ENCODE measurements at places on chromosomes 11 and 22.

DNA sequence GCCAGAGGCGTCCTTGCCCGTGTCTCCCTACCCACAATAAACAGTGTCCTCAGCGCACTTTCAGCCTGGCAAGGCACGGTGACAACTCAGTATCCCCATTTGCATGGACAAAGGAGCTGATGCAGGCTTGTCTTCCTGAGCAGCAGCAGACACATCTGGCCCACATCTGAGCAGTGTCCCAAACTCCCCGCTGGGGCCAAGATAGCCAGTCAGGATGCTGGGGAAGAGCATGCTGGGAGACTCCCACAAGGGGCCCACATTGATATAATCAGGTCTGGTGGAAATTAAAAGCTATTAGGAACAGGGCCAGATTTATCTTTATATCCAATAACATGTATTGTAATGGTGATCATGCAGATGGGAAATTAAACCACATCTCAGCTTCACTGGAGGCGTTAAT, 24.7 kb downstream of the DSCAML1 start:
- DNase-seq: no peak

DNA sequence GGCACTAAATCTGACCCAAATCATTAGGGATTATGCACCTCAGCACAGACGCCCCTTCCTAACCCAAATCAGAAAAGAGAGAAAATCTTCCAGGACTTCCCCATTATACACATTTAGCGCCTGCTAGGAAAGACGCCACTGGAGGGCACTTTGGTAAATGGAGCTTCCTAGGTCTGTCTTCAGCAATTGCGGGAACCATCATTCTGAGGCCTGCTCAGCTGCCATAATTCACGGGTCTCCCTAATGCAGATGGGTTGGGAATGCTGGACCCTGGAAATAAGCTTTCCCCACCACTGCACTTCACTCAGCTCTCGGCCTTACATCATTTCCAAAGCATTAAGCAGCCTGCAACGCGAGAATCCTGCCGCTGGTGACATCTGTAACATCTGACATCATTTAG, 86.2 kb upstream of the OPCML start:
- no peak for DNase-seq

DNA sequence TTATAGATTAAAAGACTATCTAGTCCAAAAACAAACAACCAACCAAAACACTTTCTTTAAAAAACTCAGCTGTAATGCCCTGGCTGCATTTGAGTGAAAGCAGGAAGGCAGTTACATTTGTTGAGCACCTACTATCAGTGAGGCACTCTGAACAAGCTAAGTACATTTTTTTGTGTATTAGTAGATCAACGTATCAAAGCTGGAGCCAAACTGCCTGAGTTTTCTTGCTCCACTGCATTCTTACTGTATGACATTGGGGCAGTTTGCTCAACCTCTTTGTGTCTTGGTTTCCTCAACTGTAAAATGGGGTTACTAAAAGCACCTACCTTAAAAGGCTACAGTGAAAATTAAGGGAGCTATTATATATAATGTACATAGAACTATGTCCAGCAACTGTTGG, 22.0 kb downstream of the COA4 start:
- no peak for DNase-seq

GRCh38 chr22:40533712-40534378, 102.7 kb downstream of the MRTFA start:
- no peak for DNase-seq

DNA sequence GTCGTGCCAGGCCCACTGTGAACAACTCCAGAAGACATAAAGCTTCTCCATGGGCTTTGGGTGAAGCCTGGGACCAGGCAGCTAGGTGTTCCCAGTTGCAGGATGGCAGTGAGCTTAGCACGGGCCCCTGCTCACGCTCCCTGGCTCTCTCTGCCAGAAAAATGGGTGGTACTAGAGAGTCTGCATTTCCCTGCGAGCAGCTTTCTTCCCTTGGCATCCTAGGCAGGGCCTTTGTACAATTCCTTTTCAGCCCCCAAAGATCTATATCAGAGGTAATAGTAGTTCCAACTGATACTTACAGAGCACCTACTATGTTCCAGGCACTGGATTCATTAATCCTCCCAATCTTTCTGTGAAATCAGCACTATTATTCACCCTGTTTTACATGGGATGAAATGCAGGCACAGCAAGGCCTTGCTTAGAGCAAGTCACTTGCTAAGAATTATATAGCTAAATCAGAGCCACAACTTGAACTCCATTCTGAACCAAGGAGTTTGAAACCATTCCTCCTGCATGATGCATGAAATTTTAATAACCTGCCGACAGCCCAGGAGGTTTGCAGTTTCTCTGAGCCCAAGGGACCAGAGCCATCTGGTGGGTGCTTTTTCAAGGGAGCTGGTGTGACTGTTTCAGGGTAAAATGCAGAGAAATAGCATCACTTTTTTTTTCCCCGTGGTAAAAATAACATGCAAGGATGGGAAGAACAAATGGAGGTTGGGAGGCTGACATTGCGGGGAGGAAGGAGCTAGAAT, 22.7 kb downstream of the NAV2 start:
- DNase-seq: no peak

GRCh38 chr22:22060200-22061084, 77.9 kb upstream of the TOP3B start:
- no peak for DNase-seq

- DNase-seq: no peak
Observed at GRCh38 chr11:37557990-37558389, 960.0 kb upstream of the RAG2 start.

DNA sequence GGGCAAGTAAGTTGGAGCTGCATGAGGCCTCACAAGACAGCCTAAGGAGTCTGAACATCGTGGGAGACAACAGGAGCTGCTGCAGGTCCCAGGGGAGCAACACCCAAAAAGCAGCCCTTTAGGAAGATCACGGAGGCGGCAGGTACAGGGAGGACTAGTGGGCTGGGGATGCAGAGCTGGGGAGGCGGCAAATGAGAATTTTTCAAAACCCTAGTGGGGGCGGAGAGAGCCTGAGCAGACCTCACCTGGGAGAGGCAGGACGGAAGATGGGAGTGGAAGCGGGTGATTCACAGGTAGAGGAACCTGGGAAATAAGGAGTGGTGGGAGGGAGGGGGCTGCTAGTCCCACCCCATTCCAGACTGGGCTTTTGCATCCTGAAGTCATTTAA, 42.1 kb downstream of the DKK3 start:
- no peak for DNase-seq

DNA sequence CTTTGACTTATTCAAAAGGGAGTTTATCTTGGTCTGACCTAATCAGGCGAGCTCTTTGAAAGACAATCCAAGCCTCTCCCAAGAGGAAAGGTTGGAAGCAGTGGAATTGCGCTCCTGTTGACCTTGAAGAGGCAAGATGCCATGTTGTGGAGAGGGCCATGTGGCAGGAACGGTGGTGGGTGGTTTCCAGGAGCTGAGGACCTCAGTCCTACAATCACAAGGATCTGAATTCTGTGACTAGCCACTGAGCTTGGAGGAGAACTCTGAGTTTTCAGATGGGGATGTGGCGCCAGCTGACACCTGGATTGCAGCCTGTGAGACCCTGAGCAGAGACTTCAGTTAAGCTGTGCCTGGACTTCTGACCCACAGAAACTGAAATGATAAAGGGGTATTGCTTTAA, 6.0 kb upstream of the CBX6 start:
- no peak for DNase-seq

GRCh38 chr11:134358856-134359490, 27.2 kb downstream of the GLB1L2 start:
- no peak for DNase-seq

GRCh38 chr22:37970864-37971263, 13.5 kb downstream of the SOX10 start:
- no peak for DNase-seq

DNA sequence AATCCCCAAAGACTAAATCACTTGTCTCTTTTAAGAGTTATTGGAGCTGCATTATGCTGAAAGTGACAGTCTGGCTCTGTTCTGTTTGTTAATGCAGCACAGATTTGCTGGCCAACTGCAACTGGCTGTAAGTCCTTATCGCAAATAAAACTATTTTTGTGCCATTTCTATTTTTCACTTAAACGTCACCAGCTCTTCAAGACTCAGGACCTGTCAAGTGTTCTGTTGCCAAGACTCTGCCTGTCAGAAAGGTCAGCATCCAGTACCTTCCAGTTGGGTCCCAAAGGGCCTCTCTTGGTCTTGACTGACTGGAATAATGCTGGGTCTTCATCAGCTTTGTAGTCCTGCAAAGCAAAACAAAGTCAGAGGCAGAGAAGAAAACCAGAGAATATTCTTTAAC, 45.6 kb downstream of the PITPNB start:
- DNase-seq: no peak

DNA sequence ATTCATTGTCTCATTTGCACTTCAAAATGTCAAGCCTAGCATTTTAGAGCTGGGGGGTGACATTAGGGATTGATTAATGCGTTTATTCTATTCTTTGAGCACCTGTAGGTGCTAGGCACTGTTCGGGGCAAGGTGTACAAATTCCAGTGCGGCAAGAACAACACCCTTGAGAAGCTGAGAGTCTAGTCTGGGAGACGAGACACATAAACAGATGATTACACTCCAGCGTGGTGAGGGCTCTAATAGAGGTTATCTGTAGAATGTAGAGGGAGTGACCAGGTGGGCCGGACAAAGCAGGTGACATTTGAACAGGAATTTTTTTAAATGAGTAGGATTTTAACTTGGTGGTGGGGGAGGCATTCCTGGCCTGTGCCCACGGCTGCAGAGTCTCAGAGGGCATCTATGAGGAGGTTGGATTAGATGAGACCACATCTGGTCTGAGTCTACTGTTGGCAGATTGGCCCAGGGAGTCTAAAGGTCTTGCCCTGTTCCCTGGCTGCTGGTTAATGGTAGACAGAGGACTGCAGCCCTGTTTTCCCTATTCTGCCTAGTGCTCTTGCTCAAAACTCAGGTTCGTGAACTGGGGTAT, 970 bp downstream of the CAT start:
- no peak for DNase-seq

DNA sequence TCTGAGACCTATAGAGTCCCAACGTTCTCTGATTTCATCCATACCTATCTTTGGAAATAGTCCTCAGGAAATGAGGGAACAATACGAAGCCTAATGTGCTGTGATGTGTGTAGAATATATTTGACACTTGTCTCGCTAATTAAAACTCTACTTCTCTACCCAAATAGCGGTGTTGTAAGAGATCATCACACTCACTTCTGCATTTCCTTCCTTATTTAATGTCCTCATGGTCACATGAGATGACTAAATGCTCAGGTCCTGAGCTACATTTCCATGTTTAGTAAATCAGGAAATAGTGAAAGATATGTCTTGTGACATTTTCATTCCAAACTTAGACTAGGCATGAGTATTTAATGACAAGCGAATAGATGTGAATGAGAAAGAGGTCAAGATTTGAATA, 112.3 kb downstream of the MAML2 start:
- no peak for DNase-seq

GRCh38 chr11:34719303-34719848, 98.5 kb downstream of the EHF start:
- no peak for DNase-seq

GRCh38 chr22:29325785-29326315, 10.4 kb upstream of the RASL10A start:
- DNase-seq: no peak

- peak; percentile 23 for DNase-seq
Observed at GRCh38 chr11:79276736-79277325, 164.0 kb downstream of the TENM4 start.

- no peak for DNase-seq
Observed at GRCh38 chr11:102014756-102015155, 32.5 kb upstream of the CFAP300 start.

GRCh38 chr11:13686776-13687175, 18.3 kb downstream of the FAR1 start:
- DNase-seq: no peak

GRCh38 chr22:19872779-19873137, 18.1 kb upstream of the GNB1L start:
- DNase-seq: no peak

GRCh38 chr11:128908391-128909246, 17.5 kb downstream of the KCNJ5 start:
- DNase-seq: peak; percentile 54

DNA sequence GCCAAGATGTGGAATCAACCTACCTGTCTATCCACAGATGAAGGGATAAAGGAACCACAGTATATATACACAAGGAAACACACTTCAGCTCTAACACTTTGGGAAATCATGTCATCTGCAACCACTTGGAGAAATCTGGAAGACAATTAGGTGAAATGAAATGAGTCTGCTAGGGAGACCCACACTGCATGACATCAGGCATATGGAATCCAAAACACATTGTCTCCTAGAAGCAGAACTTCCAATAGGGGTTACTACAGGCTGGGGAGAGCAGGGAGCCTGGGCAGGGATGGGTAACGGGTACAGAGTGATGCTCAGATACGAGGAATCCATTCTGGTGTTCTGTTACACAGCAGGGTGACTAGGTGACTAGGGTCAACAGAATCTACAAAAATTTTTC, 18.3 kb downstream of the RGL4 start:
- DNase-seq: no peak

- no peak for DNase-seq
Observed at GRCh38 chr11:24794064-24794463, 297.2 kb downstream of the LUZP2 start.

DNA sequence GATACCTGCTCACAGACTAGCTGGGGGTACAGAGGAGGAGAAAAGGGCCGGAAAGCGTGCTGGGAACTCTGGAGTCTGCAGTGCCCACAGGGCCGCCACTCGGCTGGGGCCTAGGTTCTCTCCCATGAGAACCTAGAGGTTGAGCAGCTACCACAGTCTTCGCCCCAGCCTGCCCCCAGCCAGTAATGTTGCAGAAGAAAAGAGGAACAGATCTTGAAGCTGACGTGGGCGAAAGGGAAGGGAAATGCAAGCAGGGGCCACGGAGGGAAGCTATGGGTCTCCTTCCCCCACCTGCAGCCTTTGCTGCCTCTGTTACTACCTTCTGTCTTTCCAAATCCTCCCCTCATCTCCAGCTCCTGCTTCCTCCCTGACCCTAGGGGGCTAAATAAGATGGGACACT, 28.8 kb upstream of the P2RY2 start:
- DNase-seq: no peak

GRCh38 chr11:78156127-78156844, 16.9 kb upstream of the ALG8 start:
- no peak for DNase-seq

Measured in hindlimb muscle (tissue), 1 donor.